ENCODE measurements at places on chromosomes 6 and 20.
A peak's percentile ranks its signal among the peaks of the same experiment; 100 is the strongest.

DNA sequence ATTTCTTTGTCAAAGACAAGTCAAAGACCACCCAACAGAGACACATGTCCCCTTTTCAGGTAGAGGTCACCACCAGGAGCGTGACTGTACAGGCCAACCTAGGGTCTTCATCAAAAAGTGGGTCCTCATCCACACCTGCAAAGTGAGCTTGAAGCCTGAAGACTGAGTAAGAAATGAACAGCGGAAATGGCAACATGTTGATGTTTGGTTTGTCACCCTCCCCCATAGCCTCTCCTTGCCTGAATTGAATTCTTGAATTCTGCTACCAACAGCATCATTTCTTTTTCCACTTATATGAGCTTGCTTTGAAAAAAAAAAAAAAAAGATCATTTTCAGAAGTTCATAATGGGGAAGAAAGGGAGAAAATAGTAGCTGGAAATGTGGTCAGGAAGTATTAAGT lies 104.4 kb downstream of the NFATC2 start:
- DNase-seq = no peak

- no peak for DNase-seq
Observed at GRCh38 chr6:138545621-138545980, 46.3 kb upstream of the NHSL1 start.

DNA sequence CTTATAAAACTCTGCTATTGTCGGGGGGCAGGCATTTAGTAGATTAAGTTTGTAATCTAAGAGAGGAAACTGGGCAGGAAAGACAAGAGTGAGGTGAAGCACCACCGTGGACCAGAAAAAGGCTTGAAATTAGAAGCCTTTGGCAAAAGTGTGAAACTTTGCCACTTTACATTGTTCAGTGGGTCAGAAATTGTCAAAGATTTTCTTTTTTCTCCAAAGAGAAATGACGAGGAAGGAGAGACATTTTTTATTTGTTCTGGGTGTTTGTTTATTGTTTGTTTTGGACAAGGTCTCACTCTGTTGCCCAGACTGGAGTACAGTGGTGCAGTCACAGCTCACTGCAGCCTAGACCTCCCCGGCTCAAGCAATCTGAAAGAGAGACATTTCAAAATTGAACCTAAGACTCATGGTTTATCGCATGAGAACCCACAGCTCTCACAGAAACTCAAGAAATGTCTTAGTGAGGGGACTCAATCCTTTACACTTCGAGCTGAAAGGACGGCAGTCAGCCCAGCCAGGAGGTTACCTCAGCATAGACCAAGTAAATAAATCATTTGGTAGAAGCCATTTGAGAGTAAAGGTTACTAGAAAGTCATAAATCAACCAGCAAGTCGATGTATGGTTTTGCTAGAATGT lies 262.8 kb upstream of the TAB2 start:
- DNase-seq = no peak

GRCh38 chr6:30378290-30378937 lies 33.5 kb downstream of the RPP21 start:
- DNase-seq = no peak

- DNase-seq = no peak
Observed at GRCh38 chr6:33298773-33299236, at the start of gene RGL2. Gene RGL2 (minus strand): TSS chr6:33298942. CDS start chr6:33298610, 332 bp downstream.

DNA sequence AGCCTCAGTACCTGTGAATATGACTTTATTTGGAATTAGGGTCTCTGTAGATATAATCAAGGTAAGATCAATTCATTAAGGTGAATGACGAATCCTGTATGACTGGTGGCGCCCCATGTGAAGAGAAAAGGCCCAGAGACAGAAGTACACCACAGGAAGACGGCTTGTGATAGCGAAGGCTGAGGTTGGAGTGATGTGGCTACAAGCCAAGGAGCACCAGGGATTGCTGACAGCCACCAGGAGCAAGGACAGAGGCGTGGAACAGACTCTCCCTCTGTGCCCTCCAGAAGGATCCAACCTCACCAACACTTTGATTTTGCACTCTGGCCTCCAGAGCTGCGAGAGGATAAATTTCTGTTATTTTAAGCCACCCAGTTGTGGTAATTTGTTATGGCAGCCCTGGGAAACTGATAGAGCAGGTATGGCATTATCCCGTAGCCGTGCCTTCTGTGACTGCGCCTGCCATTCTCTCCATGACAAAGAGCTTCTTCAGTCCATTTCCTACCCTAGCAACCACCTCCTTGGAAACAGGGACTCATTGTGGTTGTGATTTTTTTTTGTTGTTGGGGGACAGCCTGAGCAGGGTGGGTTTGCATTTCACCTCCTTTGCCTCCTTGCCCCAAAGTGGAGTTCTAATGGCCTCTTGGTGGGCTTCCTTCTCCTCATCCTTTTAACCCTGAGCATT lies 29.6 kb downstream of the PTK7 start:
- no peak for DNase-seq

- no peak for DNase-seq
Observed at GRCh38 chr6:121816906-121817540, 381.6 kb downstream of the GJA1 start.

GRCh38 chr6:30800871-30801270 lies 56.5 kb upstream of the IER3 start:
- no peak for DNase-seq

GRCh38 chr20:17849901-17850683 lies 118.5 kb downstream of the SNX5 start:
- DNase-seq = no peak

DNA sequence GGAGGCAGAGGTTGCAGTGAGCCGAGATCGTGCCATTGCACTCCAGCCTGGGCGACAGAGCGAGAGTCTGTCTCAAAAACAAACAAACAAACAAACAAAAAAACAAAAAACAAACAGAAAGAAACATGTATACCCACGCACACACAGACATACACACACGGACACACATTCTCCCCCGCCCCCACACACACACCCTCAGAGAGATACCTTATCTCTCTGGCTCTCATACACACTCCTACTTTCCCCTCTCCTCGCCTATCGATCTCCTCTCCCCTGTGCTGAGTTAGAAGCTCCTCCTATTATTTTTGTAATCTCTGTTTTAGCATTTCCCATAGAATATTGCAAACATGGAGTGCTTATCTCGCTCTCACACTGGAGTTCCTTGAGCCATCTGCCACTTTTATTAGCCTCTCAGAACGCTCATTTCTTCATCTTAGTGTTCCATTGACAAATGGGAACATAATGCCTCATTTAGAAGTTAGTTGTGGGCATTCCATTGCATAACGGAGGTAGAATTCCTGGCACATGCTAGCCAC lies 144.2 kb upstream of the CITED2 start:
- DNase-seq = no peak

DNA sequence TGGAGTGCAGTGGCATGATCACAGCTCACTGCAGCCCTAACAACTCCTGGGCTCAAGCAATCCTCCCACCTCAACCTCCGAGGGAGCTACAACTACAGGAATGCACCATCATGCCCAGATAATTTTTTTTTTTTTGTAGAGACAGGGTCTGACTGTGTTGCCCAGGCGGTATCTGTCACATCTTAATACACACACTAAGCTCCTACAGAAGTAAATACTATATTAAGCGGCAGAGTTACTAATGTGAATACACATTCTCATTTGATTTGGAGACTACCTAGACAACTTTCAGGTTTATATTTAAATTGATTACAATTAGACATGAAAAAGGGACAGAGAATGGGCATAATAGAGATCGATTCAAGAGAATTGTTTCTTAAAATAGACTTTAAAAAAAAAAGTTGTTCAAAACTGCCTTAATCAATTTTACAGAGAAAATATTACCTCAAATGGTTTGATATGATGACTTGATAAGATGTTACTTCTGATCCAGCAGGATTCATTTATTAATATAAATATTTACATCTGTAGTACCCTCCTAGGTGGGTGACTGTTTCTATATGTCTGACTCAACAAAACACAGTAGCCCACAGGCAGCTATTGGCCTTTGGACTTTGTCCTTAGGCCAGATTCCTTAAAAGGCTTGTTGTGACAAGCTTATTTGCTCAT lies 7.1 kb upstream of the LOC128125822 start:
- no peak for DNase-seq

GRCh38 chr6:52552278-52552643 lies 24.6 kb downstream of the TRAM2 start:
- peak; percentile 2 for DNase-seq

DNA sequence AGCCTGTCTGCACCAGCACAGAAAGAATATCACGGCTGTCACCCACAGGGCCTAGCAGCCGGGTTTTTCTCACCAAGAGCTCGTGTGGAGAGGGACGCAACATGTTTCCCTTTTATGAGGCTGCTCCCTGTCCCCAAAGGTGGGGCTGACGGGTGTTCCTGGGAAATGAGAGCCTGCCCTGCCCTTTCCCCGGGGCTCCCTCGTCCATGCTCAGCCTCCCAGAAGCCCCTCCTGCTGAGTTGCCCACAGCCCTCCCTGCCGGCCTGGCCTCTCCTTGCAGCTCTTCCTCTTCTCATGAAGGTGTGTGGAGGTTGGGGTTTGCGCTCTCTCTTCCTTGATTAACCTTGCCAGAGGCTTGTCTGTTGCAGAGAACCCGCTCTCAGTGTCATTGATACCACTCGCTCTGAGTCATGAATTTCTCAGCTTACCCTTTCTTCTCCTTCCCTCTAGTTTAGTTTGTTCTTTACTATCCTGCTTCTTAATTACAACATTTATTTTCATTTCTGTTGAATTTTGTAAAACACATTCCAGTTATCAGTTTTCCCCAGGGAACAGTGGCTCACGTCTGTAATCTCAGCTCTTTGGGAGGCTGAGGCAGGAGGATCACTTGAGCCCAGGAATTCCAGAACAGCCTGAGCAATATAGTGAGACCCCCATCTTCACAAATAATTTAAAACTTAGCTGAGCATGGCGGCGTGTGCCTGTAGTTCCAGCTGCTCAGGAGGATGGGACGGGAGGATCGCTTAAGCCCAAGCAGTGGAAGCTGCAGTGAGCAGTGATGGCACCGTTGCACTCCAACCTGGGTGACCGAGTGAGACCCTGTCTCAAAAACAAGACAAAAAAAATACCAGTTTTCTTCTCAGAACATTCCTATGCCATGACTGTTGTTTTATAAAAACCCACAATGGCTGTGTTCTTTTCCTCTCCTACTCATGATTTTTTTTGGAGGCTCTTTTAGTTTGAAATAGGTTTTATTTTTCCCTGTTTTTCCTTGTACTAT lies 103.8 kb downstream of the TMEM242 start:
- no peak for DNase-seq

DNA sequence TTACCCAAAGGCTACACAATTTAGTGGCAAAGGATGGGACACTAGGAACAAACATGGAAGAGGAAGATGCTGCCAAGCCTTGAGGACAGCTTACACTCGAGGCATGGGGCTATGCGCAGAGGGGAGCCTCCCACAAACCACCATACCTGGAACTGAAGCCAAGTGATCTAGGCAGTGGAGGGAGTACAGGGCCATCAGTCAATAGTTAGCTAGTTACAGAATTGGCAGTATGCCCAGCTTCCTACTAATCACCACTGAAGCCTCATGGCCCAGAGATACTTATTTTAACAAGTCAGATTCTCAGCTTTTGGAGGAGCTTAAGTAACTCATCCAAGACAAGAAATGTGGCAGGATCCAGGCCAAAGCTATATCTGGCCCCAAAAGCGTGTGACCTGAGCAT lies 226.6 kb upstream of the MOCS1 start:
- DNase-seq = no peak

GRCh38 chr20:23334111-23334510 lies 16.5 kb upstream of the NXT1 start:
- no peak for DNase-seq

DNA sequence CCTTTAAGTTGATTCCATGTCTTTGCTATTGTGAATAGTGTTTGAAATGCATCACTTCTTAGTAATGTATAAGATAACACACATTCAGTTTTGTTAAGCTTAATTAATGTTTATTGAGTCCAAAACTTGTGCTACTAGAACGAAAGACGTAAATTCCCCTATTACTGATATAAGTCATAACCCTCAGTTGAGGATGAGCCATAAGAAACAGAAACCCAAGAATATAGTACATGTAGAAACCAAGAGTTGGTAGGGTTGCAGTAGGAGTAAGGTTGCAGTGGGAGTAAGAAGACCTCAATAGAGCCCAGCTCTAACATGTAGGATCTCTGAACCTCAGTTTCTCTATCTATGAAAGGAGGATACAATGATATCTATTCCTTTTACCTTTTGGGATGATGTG lies 19.3 kb downstream of the CITED2 start:
- DNase-seq = no peak

DNA sequence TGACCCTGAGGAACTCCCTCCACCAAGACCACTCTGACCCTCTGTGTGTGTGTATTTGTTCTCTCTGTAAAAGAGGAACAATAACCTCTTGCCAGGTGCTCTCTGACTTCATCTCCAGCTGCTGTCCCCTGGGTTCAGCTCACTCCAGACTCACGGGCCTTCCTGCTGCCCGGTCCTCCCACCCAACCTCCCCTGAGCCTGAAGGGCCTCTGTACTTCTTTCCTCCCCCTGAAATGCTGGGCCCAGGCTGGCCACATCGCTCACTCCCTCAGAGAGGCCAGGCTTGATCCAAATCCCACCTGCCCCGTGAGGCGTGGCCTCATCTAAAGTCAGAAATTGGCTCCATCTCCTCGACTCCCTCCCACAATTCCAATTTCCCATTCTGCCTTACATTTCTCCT lies 202.4 kb downstream of the PRKN start:
- DNase-seq = no peak

DNA sequence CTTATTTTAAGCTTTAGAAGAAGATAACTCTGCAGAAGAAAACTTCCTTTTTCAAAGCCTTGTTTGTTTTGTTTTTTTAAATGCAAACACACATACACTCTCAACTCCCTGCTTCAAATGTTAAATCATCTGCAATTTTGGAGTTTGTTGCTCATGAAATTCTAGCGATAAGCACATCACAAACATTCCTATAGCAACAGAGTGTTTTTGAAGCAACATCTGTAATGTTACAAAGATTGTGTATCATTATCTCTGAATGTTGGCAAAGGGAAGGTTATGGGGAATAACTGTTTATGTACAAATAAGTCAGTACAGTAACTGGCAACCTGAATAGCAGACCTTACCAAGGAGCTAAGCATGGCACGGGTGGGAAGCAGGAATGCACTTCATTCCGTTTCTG lies 84.8 kb upstream of the MRPS10 start:
- DNase-seq = no peak

- no peak for DNase-seq
Observed at GRCh38 chr6:16933532-16933931, 168.3 kb upstream of the STMND1 start.

- no peak for DNase-seq
Observed at GRCh38 chr20:43761386-43762340, 34.9 kb upstream of the GTSF1L start.

DNA sequence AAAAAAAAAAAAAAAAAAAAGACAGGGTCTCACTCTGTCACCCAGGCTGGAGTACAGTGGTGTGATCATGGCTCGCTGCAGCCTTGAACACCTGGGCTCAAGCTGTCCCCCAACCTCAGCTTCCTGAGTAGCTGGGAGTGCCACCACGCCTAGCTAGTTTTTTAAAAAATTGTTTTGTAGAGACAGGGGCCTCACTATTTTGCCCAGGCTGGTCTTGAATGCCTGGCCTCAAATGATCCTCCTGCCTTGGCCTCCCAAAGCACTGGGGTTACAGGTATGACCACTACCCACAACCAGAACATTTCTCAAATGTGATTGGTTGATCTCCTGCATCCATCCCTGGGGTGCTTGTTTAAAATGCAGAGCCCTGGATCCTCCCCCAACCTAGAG lies 5.6 kb upstream of the RBCK1 start:
- DNase-seq = no peak

- no peak for DNase-seq
Observed at GRCh38 chr6:168390749-168391420, 50.1 kb upstream of the SMOC2 start.
